ENCODE measurements at places on chromosomes 7 and 10. TPM values are rescaled to one million over a fixed set of nuclear protein-coding genes. Genes with fewer than 3 reads are reported as not detected.

PTPRN2 gene
- 2.1 TPM for total RNA-seq

ANXA8L1 gene
- total RNA-seq = not detected

EPHA1 gene
- 29.9 TPM for total RNA-seq

CRYGN gene
- not detected for total RNA-seq

TACC2 gene
- 38.6 TPM for total RNA-seq

CYP3A7 gene
- total RNA-seq = not detected

BRAT1 gene
- total RNA-seq = 47.6 TPM

PRF1 gene
- total RNA-seq = 6.4 TPM

SPDYE11 gene
- total RNA-seq = not detected

HOXA5 gene
- total RNA-seq = 6.7 TPM

KCNIP2 gene
- total RNA-seq = 8.5 TPM

OPN1SW gene
- not detected for total RNA-seq

NPSR1 gene
- not detected for total RNA-seq

PGAM2 gene
- total RNA-seq = 0.27 TPM

DGKI gene
- 0.15 TPM for total RNA-seq

MYL10 gene
- total RNA-seq = not detected

AFAP1L2 gene
- 0.93 TPM for total RNA-seq

ACTL6B gene
- total RNA-seq = not detected

RAPGEF5 gene
- total RNA-seq = 15.6 TPM

INSYN2A gene
- total RNA-seq = not detected

PPP3CB gene
- 32.0 TPM for total RNA-seq

IFIT1B gene
- total RNA-seq = not detected

MRC1 gene
- total RNA-seq = 0.37 TPM

PRSS37 gene
- not detected for total RNA-seq

MMP21 gene
- total RNA-seq = not detected

CUZD1 gene
- 1.7 TPM for total RNA-seq

MYO1G gene
- 0.74 TPM for total RNA-seq

AKR1C4 gene
- not detected for total RNA-seq

BMPER gene
- total RNA-seq = not detected

GPR146 gene
- 2.4 TPM for total RNA-seq

SVOPL gene
- not detected for total RNA-seq

MNX1 gene
- total RNA-seq = 7.7 TPM

SP4 gene
- total RNA-seq = 7.6 TPM

ATP6V0E2 gene
- 25.5 TPM for total RNA-seq

CYP2C19 gene
- total RNA-seq = not detected

TDRD1 gene
- not detected for total RNA-seq

GHRHR gene
- total RNA-seq = not detected

AQP1 gene
- 2.0 TPM for total RNA-seq

CLIP2 gene
- 40.1 TPM for total RNA-seq

CYP2E1 gene
- 1.5 TPM for total RNA-seq

KLF14 gene
- 0.93 TPM for total RNA-seq

IGF2BP3 gene
- total RNA-seq = 79.1 TPM

MCM7 gene
- 387 TPM for total RNA-seq

CHST3 gene
- 10.6 TPM for total RNA-seq

PDE1C gene
- 0.17 TPM for total RNA-seq

ADARB2 gene
- not detected for total RNA-seq

PKD2L1 gene
- 0.17 TPM for total RNA-seq

MCM10 gene
- 43.1 TPM for total RNA-seq

All from HCT116 (cell line).